Non-pigmented ciliary epithelial cell (primary cell): ENCODE measurements at places on chromosomes 3 and 15.

DNA sequence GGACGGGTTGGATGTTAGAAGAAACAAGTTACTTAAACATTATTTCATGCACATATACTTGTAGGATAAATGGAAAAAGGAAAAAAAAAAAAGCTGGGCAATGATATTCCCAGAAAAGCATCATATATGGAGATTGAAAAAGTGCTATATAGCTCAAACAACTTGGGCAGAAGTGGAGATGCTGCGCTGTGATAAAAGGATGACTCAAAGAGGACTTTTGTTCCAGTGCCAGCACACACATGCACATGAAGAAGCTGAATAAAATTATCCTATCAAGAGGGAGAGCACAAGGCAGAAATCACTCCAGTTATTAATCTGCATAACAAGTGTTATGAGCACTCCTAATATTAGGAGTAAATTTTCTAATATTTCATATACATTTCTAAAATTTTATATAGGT is 30.9 kb downstream of the FRMD4B start:
- DNase-seq: no peak

DNA sequence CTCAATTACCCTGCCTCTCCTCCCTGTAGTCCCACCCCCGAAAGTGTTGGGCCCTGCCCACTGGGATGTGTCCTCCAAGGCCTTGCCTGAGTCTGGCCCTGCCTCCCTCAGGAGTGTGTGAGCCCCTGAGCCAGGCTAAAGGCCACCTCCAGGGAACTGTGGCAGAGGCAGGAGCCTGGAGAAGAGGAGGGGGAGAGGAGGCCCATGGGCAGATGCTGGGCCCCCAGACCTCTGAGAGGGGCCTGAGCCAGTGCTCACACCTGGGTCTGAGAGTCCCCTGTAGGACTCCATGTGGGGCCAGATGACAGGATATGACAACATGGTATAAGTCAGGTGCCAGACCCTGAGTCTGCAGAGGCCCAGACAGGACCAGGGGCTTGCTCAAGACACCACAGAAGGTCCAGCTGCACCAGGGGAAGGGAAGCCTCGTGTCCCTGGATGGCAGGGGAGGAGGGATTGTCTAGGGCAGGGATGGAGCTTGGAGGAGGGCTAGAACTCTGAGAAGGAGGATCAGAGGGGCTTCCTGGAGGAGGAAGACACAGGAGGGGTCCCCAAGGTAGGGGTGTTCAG is 217.9 kb downstream of the TBC1D2B start:
- no peak for DNase-seq

DNA sequence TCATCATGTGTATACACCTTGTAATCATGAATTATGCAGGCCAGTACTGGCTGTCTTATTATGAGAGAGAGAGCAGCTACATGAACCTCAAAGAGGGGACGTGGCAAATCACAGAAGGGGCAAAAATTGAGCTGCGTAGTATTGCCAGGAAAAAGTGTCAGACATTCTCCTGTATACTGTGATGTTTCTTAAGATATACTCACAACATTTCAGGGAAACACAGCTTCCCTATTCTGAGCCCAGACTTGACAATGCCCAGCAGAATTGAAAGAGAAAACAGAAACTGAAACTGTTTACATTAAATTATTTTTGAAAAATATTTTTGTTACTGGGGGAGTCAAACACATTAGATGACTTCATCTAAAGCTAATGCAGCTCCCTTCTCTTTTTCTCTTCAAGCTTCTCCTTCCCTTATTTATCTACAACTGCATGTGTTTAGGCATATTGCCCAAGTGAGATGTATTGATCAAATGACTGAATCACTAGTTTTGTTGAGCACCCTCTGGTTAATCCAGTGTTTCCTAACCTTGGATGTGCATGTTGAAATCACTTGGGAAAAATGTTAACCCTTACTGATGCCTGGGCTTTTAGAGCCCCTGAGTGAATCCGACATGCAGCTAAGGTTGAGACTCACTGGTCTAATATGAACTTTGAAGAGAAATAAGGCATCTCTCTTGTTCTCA is 39.5 kb downstream of the CADPS start:
- no peak for DNase-seq

DNA sequence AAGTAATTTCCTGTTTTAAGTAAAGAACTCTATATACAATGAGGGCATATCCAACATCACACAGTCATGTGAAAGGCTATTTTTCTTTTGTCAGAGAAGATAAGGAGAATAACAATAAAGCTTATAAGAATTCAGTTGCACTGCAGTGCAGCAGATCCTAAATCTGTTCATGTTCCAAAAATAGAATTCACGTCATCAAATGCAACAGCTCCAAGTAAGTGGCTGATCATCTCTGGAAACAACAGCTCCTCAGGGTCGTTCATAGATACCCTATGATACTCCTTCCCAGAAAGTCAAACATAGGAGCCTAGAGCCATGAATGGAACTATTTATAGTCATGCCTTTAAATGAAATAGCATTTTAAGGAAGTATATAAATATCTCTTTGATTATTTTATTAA is 100.2 kb downstream of the FMN1 start:
- no peak for DNase-seq

- no peak for DNase-seq
Measured at GRCh38 chr3:71579935-71580406, 3.6 kb downstream of the FOXP1 start.

GRCh38 chr3:127816783-127817405 is 5.4 kb downstream of the MGLL start:
- DNase-seq: no peak

GRCh38 chr15:67807836-67808235 is 17.5 kb upstream of the SKOR1 start:
- DNase-seq: no peak
